ENCODE measurements at places on chromosomes 12 and 14. TPM values are rescaled to one million over a fixed set of nuclear protein-coding genes. Genes with fewer than 3 reads are reported as not detected.

Gene TAS2R46
- 7.5 TPM for total RNA-seq

Gene CSRP2
- 26.8 TPM for total RNA-seq

Gene DHH
- 8.1 TPM for total RNA-seq

Gene DEGS2
- 3.0 TPM for total RNA-seq

Gene CEP290
- total RNA-seq: 35.2 TPM

GRCh38 chr14:85115921-85116320, 414.0 kb upstream of the FLRT2 start:
- no peak for DNase-seq

GRCh38 chr12:2629051-2629450, 165.7 kb upstream of the FKBP4 start:
- DNase-seq: no peak

DNA sequence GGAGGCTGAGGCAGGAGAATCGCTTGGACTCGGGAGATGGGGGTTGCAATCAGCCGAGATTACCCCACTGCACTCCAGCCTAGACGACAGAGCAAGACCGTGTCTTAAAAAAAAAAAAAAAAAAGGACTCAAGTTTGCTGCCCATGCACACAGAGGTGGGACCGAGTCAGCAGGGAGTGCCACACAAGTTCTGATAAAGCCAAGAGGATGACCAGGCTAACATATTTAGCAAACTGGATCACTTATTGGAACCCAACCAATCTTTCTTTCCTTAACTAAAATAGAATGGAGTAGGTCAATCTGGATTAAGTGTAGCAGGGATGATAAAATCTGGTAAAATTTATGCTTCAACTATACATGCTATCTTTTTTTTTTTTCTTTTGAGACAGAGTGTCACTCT, 190.4 kb upstream of the FOXN3 start:
- DNase-seq: no peak

GRCh38 chr12:6335451-6336078, 6.3 kb downstream of the TNFRSF1A start:
- no peak for DNase-seq

- no peak for DNase-seq
These were observed 100.5 kb downstream of the AEBP2 start for GRCh38 chr12:19539836-19540235.

GRCh38 chr12:28459481-28459880, 269.2 kb downstream of the CCDC91 start:
- no peak for DNase-seq

GRCh38 chr12:131764738-131765137, 53.8 kb downstream of the SFSWAP start:
- DNase-seq: no peak

DNA sequence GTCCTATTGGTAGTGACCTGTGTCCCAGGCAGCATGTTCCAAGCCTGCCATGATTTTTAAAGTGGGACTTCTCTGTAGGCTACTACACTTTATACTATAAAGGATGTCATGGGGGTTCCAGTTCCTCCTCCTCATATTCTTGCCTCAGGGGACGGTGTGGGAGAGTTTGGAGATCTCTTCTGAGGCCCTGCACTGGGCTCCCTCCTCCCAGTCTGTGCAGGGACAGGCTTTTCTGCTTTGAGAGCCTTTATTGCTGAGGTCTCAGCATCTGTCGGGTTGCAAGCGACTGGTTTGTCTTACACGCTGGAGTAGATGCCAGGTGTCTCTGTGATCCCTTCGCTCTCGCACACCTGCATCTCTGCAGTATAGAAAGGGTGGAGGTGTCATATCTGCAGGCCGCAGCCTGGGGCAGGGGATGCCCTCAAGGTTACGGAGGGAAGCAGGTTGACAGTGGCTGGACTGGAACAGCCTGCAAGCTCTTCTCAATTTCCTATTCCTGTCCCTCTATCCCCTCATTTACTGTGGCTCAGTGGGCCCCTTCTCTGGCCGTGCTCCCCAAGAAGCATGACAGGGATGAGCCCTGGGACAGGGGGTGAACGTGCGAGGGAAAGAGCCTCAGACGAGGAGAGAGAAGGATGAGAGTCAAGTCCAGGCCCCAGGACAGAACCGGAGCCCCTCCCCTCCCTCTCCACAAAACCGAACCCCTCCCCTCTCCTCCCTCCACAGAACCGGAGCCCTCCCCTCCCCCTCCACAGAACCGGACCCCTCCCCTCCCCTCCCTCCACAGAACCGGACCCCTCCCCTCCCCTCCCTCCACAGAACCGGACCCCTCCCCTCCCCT, 51.3 kb downstream of the SLC6A12 start:
- no peak for DNase-seq

GRCh38 chr12:3137268-3137781, 60.1 kb downstream of the TSPAN9 start:
- DNase-seq: no peak

DNA sequence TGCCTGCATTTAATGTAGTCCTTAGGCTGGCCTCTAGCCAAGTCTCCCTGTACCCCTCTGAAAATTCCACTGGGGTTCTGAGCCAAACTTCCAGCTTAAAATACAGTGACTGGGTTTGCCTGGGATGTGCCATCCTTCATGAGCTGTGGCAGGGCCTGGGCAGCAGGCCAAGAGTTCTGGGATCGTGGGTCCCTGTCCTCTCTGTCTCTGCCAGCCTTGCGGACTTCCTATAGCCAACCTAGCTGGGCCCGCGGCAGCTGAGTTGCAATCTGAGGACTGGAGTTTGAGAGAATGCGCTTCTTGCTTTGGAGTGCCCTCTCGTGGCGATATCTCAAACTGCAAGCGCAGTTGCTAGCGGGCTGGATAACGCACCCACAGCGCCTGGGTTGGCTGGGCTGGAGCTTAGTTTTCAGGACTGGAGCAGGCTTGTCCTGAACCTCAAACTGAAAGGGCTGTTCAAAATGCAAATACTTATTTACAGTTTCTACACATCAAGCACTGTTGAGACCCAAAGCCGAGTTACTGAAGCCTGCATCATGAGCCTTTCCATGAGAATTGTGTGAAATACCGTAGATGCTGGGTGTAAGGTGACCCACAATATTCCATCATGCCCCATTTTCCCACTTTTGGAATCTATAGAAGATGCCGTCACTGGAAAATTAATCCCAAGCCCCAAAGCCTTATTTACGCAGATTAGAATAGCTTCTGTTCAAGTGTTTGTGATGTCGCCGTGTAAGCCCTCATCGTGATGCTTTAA, 7.3 kb upstream of the IFI27L2 start:
- peak; percentile 66 for DNase-seq

DNA sequence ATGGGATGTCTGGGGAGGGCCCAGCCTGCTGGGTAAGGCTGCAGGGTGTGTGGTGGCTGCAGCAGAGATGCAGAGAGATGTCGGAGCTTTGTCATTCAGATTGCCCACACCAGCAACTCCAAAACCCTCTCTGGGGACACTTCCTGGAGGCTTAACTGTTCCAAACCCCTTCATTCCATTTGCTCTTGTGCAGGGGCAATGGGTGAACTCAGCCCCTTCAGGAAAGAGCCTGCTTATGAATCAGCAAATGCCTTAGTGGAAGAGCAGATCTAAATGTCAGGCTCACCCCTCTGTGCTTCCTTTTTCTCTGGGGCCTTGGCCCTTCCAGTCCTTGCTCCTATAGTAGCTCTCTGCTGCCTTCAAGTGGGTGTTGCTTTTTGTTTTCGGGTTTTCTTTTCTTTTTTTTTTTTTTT, 36.7 kb upstream of the GPATCH2L start:
- DNase-seq: no peak

DNA sequence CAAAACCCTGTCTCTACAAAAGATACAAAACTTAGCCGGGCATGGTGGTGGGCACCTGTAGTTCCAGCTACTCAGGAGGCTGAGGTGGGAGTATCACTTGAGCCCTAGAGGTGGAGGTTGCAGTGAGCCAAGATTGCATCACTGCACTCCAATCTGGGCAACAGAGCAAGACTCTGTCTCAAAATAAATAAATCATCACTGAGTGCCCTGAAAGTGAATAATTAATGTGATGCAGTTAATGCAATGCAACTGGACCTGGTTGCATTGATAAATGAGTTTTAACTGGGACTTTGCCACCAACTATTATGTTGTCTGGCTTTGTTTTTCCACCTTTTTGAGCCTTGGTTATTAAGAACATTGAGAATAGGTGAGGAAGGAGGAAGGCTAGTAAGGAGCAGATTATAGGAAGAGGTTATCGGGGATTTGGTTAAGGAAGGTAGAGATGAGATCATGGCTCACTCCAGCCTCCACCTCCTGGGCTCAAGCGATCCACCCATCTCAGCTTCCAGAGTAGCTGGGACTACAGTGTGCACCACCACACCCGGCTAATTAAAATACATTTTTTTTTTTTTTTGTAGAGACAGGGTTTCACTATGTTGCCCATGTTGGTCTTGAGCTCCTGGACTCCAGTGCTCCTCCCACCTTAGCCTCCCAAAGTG, 8.0 kb downstream of the BORCS5 start:
- DNase-seq: no peak
